ENCODE measurements at places on chromosomes 12 and 14.

DNA sequence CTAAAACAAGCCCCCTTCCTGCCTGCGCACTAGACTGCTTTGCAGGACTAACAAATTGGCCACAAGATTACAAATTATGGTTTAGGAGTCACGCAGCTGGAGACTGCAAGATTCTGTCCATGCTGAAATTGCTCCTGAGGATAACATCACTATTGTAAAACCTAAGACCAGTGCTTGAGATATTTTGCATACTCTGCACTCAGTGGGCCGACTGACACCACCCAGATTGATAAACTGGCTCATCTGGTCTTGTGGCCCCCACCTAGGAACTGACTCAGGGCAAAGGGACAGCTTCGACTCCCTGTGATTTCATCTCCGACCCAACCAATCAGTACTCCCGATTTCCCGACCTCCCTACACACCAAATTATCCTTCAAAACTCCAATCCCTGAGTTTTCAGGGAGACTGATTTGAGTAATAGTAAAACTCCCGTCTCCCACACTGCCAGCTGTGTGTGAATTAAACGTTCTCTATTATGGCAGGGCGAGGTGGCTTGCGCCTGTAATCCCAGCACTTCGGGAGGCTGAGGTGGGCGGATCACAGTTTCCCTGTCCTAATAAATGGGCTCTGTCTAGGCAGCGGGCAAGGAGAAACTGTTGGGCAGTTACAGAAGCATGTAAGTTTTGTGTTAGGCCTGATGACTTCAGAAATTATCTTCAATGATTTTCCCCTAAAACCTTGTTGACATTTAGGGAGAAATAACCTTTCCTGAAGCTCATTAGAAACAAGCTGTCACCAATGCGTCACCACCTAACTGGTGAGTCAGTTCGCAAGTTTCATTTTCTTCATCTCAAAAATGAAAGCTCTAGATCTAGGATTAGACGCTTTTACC is 5.3 kb upstream of the UBC start:
- DNase-seq: no peak

GRCh38 chr12:66694666-66695613 is 16.1 kb upstream of the GRIP1 start:
- no peak for DNase-seq

GRCh38 chr14:103434868-103435442 is 49.7 kb downstream of the MARK3 start:
- no peak for DNase-seq

- DNase-seq: no peak
These were observed 5.8 kb downstream of the AICDA start for GRCh38 chr12:8606890-8607289.

GRCh38 chr12:117024961-117025480 is 74.2 kb downstream of the TESC start:
- no peak for DNase-seq

DNA sequence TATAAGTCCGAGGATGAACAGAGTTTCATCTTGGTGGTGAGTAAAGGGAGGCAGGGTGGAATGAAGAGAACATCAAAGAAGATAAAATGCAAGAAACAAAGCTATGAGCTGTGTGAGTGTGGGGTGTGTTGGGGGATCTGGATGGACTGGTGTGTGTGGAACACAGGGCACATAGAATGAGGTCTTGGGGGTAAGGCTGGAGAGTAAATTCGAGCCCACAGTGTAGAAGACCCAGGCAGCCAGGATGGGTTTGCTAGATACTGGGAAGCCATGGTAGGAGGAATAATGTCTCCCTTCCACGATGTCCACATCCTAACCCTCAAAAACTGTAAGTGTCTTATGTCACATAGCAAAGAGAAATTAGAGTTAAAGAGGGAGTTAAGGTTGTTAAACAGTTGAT is 6.8 kb downstream of the KCNMB4 start:
- no peak for DNase-seq

DNA sequence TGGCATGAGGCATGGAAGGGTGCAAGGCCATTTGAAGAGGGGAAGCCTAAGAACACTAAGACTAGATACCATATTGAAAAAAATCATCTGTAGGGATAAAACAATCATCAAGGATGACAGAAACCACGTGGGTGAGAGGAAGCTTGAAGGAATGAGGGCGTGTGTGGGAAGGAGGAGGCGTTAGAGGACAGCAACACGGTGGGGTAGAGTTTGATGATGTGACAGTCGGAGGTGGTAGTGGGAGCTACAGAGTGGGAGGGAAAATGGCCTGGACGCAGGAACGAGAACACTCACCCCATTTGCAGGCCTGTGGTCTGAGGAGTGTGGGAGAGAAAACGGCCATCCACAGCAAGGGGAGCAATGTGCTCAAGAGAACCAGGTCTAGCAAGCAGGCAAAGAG is 25.4 kb upstream of the NUDT4 start:
- DNase-seq: no peak

DNA sequence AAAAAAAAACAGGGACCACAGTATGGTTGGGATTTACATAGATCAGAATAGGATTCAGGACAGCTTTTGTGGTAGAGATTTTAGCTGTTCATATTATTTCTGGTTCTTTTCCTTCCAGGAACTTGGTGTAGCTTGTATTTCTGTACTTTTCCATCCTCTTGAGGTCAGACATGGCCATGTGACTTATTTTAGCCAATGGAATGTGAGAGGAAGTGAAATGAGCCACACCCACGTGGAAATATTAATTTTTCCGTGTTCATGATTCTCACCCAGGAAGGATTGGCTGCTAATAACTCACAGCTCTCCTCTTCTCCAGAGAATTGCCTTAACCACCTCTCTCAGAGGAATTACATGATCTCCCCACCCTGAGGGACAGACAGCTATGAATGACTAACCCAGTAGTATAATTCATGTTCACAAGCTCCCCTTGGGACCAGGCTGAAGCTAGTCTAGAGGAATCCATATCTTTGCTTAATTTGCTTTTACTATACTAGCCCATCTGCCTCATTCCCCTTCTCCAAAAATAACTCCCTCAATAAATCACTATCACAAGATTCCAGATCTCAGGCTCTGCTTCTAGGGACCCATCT is 340.4 kb downstream of the NUAK1 start:
- no peak for DNase-seq

- DNase-seq: no peak
These were observed 161.7 kb upstream of the HMGA2 start for GRCh38 chr12:65662590-65662989.

Data from left renal cortex interstitium (tissue), 4 donors.